PC-3 (cell line): ENCODE measurements at places on chromosomes 5 and 9. TPM values are rescaled to one million over a fixed set of nuclear protein-coding genes. Genes with fewer than 3 reads are reported as not detected.
A peak's percentile ranks its signal among the peaks of the same experiment; 100 is the strongest.

DNA sequence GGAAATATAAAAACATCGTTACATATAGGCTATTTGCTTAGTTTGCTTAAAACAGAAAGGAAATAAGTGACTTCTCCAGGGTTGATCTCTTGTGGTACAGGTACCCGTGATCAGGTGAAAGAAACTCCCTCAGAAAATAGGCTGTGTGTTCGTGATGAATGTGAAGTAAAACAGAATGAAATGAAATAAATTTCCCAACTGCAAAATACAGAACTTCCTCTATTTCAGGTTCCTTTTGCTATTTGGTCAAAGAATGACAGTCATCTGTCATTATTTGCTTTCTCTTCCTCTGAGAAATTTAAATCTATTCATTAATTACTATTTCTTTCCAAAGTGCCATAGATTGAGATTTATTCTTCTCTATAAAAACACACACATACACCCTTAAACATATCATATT is 408.1 kb downstream of the FAM170A start:
- no peaks in the 10 kb centered on the region for H3K27me3 ChIP-seq
- no peak overlapping the region for H3K4me3 ChIP-seq
- no peaks in the 10 kb centered on the region for H3K36me3 ChIP-seq
- H3K4me1 ChIP-seq = no peaks in the 10 kb centered on the region
- no peak overlapping the region for H3K27ac ChIP-seq
- DNase-seq = no peak

GRCh38 chr5:43646992-43647391 is 44.0 kb downstream of the NNT start:
- 0 out of 2 replicates have a peak, but pooled peaks cover 2% of the 10 kb centered on the region for H3K36me3 ChIP-seq
- H3K27me3 ChIP-seq = no peaks in the 10 kb centered on the region
- no peak for DNase-seq
- H3K4me1 ChIP-seq = no peaks in the 10 kb centered on the region

Gene NIM1K
- 0.17 and 0.26 TPM in 2 replicates for total RNA-seq

- no peak overlapping the region for H3K4me3 ChIP-seq
- no peaks in the 10 kb centered on the region for H3K36me3 ChIP-seq
- H3K4me1 ChIP-seq = peaks cover 41% of the 10 kb centered on the region
- no peaks in the 10 kb centered on the region for H3K27me3 ChIP-seq
- DNase-seq = no peak
These were observed 674 bp upstream of the TNFSF15 start for GRCh38 chr9:114806526-114806900.

- H3K4me1 ChIP-seq = peaks cover 43% of the 10 kb centered on the region
- H3K4me3 ChIP-seq = peak within 1 kb of the TSS; percentile 81
- peak within 1 kb of the TSS; percentile 97 for H3K27ac ChIP-seq
These were observed at the start of gene OTULINL for GRCh38 chr5:14581106-14581890. Gene OTULINL (plus strand): TSS chr5:14581792. CDS start chr5:14581895, 103 bp downstream.

Gene PDLIM4
- total RNA-seq = 26.5 and 27.8 TPM in 2 replicates

DNA sequence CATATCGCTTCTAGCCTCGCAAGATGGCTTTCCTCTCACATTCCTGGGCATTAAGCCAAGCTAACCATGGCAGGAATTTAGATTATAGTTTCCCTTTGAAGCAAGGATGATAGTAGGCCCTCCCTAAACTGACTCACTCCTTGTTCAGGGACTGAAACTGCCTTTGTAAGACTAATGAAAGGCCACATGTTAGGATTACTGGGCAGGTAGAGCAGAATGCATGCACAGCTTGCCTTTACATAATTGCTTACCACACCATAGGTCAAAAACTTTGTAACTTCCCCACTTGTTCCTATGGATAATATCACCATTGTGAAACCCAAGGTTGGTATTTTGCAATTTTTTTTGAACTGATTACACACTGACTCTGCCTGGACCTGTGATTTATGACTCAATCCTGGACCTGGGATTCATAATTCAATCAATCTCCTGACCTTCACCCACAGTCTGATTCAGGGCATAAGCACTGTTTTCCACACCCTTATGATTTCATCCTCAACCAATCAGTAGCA is 41.0 kb upstream of the PRDM9 start:
- H3K27me3 ChIP-seq = no peaks in the 10 kb centered on the region
- H3K27ac ChIP-seq = peak overlapping the region; percentile 63
- peak; percentile 93 for DNase-seq
- no peak overlapping the region for H3K4me3 ChIP-seq
- peaks cover 10% of the 10 kb centered on the region for H3K4me1 ChIP-seq

GRCh38 chr5:1652873-1653697 is 129.3 kb upstream of the LPCAT1 start:
- H3K27ac ChIP-seq = no peak overlapping the region
- H3K36me3 ChIP-seq = no peaks in the 10 kb centered on the region
- H3K4me1 ChIP-seq = peaks cover 9% of the 10 kb centered on the region; the same call in 1 of the 2 replicates
- peak; percentile 42 for DNase-seq

GRCh38 chr5:102811972-102812371 is 56.9 kb downstream of the PAM start:
- peaks cover 13% of the 10 kb centered on the region for H3K4me1 ChIP-seq
- no peaks in the 10 kb centered on the region for H3K36me3 ChIP-seq
- peak; percentile 96 for DNase-seq
- no peaks in the 10 kb centered on the region for H3K27me3 ChIP-seq
- H3K4me3 ChIP-seq = no peak overlapping the region
